ENCODE measurements at places on chromosomes 7 and 10.

DNA sequence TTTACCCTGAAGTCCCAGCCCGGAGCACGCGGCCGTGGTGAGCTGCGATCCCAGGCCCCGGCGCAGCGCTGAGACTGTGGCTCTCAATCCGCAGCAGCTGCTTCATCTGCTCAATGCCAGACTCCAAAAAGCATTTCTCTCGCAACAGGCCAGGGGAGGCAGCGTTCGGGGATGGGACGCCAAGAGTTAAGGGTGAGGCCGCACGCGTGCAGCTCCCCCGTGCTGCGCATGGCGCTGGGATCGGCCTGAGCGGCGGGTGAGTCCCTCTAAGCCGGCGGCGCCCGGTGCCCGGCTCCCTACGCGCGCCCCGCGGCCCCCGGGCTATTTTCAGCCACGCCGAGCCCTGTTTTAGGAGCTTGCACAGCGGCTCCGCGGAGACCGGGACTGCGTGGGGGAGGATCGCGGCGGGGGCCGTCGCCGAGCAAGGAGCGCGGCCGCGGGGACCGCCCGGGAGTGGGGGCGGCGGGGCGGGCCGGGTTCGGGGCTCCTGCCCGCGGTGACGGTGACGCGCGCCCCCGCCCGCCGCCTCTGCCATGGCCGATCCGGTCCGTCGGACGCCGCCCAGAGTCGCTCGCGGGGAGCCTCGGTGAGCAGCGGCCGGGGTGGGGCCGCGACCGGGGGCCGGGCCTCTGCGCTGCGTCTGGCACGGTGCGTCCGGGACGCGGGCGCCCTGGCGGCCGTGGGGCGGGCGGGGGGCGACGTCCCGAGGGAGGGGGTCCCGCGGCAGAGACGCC lies 29.4 kb upstream of the JAKMIP3 start:
- no peak for DNase-seq

- no peak for DNase-seq
These were observed 92.5 kb upstream of the CUX1 start for GRCh38 chr7:101724957-101725356.

GRCh38 chr7:123057911-123058310 lies 62.4 kb upstream of the TAS2R16 start:
- no peak for DNase-seq

DNA sequence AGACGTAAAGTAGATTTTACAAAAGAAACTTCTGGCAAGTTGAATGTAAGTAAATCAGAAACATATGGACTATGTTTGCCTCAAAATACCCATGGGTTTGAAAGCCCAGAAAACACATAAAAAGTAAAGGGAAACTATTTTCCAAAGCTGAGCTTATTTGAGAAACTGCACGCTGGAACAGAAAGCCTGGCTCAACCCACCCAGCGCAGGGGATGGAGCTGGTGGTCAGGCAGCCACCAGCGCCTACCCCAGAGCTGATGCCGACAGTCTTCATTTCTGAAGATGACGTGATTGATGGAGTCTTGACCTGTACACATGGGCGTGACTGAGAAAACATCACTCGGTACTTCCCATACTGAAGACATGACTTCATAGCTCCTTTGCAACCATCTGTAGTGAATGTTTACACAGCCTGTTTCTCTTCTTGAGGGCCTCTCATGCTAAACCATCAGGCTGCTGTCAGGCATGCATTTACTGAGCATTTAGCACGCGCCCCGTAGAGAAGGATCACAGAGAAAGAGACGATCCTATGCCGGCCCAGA lies 232.6 kb upstream of the AUTS2 start:
- peak; percentile 70 for DNase-seq

DNA sequence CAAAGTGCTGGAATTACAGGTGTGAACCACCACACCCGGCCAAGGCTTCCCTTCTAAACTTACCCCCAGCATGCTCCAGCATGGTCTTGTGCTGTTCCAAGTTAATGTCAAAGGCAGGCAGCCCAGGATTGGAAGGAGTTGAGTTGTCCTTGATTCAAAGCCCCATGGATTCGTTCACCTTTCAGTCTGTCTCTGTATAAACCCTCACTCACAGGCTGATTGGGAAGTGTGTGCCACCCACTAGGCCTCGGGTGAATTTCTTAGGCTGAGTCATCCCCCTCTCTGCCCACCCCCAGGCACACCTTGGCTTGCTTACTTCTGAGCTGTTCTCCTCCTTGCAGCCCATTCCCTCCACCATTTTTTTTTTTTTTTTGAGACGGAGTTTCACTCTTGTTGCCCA lies 13.3 kb upstream of the PRDX3 start:
- no peak for DNase-seq

- DNase-seq, result peak; percentile 64
These were observed 104.0 kb downstream of the TRIL start for GRCh38 chr7:28853834-28854749.

- no peak for DNase-seq
These were observed 4.8 kb upstream of the DMTF1 start for GRCh38 chr7:87147500-87147899.

DNA sequence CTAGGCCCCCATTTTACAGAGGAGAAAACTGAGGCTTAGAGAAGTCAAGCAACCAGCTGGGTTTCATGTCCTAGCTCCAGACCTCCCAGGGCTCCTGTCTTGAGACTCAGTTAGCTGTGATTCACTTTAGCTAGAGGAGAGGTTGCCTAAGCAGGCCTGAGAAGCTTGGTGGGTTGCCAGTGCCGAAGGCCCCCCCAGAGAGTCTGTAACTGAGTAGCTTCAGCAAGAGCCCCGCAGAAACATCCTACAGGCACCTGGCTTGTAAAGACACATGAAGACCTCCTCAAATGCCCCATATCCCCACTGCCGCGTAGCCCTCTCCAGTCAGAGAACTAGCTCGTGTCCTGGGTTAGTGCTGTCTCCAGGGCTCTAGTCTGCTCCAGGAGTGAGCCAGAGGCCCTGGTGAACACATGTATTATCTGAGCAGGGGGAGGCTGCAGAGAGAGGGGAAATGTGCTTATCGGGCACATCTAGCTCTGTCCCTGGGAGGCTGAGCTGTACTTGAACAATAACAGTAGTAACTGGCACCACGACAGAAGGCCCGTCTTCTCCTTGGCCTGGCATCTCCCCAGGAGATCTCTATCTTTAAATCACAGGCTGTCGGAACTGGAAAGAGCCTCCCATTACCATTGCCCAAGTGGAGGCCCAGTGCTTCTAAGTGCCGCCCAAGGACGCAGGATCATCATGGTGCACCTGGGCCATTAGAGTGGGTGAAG lies 28.9 kb downstream of the UNC5B start:
- no peak for DNase-seq

DNA sequence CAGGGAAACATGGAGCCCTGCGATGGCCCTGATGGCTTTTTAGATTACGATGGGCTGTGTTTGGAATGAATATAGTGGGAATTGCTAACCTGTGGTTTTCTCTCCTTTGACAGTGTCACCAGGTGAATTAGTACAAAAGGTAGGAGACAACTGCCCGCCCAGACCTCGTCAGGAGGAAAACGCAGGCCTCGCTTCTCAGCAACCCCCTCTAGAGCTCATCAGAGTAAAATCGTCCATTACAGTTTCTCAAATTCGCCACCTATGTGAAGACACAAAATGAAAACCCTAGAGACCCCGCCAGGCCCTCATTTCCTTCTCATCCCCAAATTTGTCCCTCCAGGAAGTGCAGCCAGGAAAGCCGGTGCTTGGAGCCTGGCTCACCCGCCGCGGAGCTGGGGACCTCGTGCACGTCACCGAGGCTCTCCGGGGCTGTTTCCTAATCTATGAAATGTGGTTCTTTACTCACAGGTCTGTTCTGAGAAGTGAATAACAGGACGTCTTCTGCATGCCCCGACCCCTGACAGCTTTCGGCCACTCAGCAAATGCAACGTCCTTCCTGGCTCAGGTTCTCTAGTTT lies 143.7 kb downstream of the VIPR2 start:
- peak; percentile 13 for DNase-seq

DNA sequence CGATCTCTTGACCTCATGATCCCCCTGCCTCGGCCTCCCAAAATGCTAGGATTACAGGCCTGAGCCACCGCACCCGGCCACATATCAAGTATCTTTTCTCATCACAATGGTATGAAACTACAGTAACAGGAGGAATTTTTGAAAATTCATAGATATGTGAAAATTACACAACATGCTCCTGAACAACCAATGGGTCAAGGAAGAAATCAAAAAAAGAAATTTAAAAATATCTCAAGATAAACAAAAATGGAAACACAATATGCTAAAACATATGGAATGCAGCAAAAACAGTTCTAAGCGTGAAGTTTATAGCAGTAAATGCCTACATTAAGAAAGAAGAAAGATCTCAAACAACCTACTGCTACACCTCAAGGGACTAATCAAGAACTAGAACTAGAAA lies 59.8 kb upstream of the ADAM12 start:
- no peak for DNase-seq

DNA sequence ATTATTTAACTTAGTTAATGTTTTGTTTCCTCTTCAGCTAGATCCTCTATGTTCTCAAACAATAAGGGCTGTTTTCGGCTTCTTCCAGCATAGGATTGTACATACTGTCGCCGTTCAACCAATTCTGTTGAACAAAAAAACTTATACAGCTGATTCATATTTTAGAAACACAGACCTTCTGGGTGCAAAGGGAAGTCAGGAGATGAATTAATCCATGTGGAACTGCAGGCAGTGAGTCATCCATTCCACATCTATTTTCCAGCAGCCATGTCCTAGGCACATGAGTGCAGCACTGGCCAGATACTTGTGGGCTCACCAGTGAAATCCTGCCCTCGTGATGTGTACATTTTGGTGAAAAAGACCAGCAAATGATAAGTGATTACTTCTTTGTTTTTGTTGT lies 163.2 kb downstream of the JAZF1 start:
- DNase-seq, result no peak

DNA sequence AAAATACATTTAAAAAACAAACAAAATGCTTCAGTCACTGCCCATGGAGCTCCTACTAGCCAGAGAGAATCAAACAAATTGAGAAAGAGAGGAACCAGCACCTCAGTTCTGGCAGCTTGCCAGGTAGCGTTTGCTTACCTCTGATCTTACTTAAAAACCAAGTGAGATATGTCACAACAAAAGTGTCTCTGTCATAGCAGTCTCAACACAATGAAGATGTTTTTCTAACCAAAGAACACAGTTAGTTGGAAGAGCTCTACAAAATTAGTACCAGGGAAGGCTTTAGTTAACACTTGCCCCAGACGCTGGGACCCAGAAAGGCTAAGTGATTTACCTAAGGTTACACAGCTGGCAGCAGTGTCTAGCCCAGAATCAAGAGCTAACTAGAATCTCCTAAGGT lies 3.4 kb downstream of the DOCK4 start:
- peak; percentile 50 for DNase-seq

DNA sequence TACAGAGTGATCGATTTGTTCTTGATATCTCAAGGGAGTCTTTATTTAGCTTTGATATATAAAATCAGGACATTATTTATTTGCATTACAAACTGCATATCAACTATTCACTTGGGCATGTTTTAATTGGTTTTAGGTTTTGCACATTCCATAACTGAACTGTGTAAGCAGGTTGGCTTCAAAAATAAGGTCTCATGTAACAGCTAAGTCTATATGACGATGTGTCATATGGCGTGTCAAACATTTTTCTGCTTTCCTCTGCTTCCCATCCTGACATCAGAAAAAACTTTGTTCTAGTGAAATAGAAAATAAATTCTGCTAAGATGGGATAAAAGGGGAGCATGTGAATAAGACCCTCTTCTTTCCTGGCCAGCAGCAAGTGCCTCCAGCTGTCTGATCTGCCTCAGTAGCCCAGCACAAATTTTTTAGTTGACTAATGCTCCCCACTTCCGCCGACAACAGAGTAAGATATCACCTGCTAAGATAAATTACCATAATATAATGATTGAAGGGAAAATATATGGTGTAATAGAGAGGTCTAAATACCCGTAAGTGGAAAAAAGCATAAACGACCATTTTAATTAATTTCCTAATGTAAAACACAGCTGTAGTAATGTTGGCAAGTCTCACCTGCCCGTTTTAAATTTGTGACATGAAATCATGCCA lies 180.5 kb downstream of the TAX1BP1 start:
- peak; percentile 5 for DNase-seq

DNA sequence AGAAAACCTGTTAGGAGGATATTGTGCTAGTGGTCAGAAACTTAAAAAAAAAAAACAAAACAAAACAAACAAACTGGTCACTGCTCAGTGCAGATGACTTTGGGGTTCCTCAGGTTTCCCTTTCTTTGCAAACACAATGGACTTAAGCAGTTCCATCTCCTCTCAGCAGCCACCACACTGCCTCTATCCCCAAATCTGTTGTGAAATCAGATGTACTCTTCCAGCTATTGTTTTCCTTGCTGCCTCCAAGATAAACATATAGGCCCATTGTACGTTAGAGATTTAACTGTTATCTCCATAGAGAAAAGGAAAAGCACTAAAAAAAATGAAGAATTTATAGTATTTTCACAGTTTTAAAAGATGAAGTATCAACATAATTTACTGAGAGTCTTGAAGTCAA lies 147.1 kb downstream of the MPP7 start:
- no peak for DNase-seq

DNA sequence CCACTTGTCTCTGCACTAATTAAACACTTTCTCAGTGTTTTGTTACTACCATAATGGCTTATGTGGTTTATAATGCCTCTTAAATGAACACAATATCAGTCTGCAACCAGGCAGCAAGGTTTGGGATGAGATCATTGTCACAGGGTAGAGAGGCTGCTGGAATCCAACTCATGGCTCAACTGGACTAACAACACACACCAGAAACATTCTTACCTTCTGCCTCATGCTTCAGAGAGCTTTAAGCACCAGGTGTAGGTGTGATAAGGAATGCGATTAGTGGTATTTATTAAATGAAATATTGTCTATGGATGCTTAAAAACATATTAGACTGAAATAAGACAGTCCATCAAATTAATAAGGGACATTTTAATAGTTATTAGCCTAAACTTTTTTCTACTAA lies 25.4 kb downstream of the PTF1A start:
- DNase-seq, result no peak

GRCh38 chr10:66837335-66837734 lies 88.5 kb upstream of the LRRTM3 start:
- no peak for DNase-seq

DNA sequence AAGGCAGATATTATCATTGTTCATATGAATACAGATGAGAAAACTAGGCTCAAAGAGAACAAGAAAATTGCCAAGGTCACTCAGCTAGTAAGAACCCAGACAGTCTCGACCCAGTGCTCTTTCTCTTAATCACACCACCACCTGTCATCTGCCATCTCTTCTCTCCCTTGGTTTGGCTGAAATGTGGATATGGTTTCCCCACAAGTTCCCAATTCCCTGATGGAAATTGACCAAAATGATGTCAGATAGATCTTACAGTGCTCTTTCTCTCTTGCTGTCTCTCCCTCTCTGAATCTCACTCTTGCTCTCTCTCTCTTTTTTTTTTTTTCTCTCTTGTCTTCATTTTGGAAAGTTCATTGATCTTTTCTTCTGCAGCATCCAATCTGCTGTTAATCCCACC lies 9.1 kb downstream of the C10orf90 start:
- no peak for DNase-seq

DNA sequence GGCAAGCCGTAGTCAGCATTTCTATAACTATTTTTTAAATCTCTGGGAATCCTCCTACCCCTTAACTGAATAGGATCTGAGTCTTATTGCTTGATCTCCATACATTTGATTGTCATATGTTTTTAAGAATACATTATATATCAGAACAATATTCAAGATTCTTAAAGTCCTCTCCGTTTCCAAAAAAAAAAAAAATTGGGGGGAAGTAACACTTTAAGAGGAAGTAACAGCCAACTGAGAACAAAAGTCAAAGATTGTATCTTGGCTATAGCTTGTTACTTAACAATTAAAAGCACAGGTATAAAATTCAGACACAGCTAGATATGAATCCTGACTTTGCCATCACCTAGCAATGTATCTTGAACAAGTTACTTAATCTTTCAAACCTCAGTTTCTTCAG lies 169.9 kb upstream of the ADO start:
- DNase-seq, result no peak

- peak; percentile 40 for DNase-seq
These were observed 26.4 kb upstream of the GNA12 start for GRCh38 chr7:2870471-2870931.
